ENCODE measurements at places on chromosomes 3 and 15. TPM values are rescaled to one million over a fixed set of nuclear protein-coding genes. Genes with fewer than 3 reads are reported as not detected.

MYZAP gene
- 12.2 TPM for total RNA-seq

GRCh38 chr3:151593928-151594327, 133.1 kb upstream of the IGSF10 start:
- no peak for DNase-seq

- no peak for DNase-seq
Observed at GRCh38 chr15:42275780-42276391, 2.7 kb upstream of the TMEM87A start.

- no peak for DNase-seq
Observed at GRCh38 chr3:99681512-99681911, 43.1 kb downstream of the COL8A1 start.

DNA sequence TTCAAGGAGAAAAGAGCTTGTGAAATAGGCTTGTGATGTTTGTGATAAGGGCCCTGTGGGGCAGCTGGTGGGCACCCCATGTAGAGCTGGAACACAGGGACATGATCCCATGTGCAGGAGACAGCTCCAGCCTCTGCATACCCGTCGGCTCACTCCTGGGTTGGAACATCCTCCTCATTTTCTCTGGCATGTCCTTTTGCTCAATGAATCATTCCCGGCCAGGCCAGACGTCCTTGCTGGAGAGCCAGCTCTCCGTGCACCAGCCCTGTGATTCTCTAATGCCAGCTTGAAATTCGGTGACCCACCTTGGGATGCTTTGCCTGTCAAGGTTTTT, 77.3 kb downstream of the SMAD3 start:
- no peak for DNase-seq

LSAMP gene
- 1.1 TPM for total RNA-seq

ST3GAL6 gene
- total RNA-seq = 2.3 TPM

- DNase-seq = no peak
Observed at GRCh38 chr3:23949784-23950183, 4.7 kb downstream of the NR1D2 start.

LXN gene
- 55.8 TPM for total RNA-seq

DNA sequence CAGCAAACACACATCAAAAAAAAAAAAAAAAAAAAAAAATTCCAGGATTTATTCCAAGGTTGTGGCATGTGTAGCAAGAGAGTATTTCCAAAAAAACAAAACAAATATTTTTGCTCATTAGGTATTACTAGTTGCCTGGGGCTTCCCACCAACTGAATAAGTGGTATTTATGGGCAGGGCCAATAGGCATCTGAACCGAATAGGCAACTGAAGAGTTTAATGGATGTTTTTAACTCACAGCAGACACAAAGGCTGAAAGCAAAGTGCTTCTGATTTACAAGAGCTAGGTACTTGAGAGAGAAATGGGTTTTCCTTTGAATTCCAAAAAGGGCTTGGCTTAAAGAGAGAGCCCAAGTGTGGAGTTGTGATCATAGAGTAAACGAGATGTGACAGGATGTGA, 21.4 kb downstream of the EIF4E3 start:
- DNase-seq = no peak

DNA sequence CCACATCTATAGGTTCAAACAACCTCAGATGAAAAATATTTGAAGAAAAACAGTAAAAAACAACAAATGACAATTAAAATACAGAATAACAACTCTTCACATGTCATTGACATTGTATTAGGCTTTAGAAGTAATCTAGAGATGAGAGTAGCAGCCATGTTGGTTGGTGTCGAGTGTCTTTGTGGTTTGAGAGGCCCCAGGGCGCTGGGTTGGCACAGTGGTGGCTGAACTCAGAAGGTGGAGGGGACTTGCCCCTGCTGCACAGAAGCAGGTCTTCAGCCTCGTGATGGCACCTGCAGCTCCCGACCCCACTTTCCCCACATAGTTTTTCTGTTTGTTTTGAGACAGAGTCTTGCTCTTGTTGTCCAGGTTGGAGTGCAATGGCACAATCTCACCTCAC, 187.2 kb downstream of the OSBPL10 start:
- no peak for DNase-seq

DNA sequence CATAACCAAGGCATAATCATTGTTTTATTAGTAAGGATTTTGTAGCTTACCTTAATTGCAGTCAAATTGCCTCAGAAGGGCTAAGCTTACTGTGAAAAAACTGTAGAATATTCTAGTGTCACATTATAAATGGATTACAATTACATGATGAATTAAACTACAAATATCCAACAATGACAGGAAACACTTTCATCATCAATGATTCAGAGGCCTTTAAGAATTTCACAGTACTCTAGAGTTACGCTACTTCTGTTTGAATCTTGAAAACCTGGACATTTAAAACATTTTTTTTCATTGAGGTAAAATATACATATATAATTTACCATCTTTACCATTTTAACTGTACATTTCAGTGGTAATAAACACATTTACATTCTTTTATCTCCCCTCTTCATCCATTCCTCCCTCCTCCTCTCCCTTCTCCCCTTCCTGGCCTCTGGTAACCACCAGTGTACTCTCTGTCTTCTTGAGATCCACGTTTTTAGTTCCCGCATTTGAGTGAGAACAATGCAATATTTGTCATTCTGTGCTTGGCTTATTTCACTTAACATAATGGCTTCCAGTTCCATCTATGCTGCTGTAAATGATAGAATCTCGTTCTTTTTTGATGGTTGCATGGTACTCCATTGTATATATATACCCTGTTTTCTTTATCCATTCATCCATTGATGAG, 54.7 kb downstream of the GJD2 start:
- no peak for DNase-seq

PRR23C gene
- not detected for total RNA-seq

GLCE gene
- total RNA-seq = 61.1 TPM

CLDN11 gene
- total RNA-seq = 1.3 TPM

DPPA2 gene
- total RNA-seq = not detected

- DNase-seq = no peak
Observed at GRCh38 chr3:127352612-127353011, 64.8 kb upstream of the PRR20G start.

ADAMTSL3 gene
- 0.72 TPM for total RNA-seq

- no peak for DNase-seq
Observed at GRCh38 chr15:100947760-100948429, 28.7 kb downstream of the LRRK1 start.

CNTN4 gene
- 8.2 TPM for total RNA-seq

- no peak for DNase-seq
Observed at GRCh38 chr15:68615301-68615700, 36.5 kb downstream of the CORO2B start.

- no peak for DNase-seq
Observed at GRCh38 chr15:99326235-99326634, 75.0 kb downstream of the LRRC28 start.

- no peak for DNase-seq
Observed at GRCh38 chr15:77824361-77825251, 191.9 kb upstream of the LINGO1 start.
